ENCODE measurements at places on chromosomes 7 and 10. TPM values are rescaled to one million over a fixed set of nuclear protein-coding genes. Genes with fewer than 3 reads are reported as not detected.

GRCh38 chr10:26454891-26455290, 16.8 kb downstream of the APBB1IP start:
- no peak for DNase-seq

- DNase-seq = no peak
Measured at GRCh38 chr10:119353421-119353820, 146.1 kb downstream of the GRK5 start.

DNA sequence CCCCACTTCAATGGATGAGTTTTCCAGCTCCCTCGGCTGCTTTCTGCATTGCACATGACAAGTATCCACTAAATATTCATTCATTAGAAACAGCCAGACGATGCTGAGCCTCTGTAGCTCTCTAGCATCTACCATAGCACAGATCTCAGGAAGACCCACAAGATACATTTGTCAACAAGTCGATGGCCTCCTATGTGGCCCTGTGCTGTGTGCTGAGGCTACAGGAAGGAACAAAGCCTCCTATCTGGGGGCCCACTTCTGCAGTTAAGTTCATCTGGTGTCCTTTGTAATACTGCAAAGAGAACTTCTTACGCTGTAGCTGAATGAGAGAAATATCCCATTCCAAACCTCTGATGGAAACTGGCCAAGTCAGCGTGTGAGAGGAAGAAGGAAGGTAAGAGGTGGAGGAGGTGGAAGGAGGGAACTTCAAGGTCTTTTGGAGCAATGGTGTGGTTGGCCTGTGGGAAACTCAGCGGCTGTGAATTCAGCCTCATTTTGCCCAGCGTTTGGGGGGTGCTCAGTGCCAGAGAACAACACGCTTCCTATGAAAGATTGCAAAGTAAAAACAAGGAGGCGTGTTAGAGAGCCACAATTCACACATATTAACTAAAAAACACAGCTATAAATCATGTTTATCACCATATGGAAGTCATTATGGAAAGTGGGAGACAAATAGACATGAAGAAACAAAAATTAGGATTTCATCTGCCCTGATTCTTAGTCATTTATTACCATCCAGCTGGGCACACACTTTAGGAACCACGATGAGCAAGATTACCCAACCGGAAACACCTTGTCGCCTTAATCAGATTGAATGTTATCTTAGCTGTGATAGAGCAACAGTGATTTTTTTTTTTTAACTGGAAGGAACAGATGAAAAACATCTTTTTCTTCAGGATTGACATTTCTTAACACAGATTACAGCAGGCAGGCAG, 62.2 kb upstream of the USP6NL start:
- no peak for DNase-seq

DNA sequence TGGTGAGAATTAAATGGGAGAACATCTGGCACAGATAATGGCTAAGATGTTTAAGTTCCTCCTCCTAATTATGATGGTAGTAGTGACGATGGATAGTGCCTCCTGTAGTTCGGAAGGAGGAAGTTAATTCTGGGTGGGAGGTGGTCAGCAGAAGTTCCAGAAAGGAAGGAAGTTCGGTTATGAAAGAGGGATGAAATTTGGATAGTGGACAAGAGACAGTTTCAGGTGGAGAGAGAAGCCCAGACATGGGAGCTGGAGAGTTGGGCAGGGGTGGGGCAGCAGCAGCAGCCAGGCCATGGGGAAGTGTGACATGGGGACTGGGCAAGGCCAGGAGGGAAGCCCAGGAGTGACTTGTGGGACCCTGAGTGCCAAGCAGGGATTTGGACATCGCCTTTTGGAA, 99.5 kb downstream of the CCNY start:
- DNase-seq = no peak

DNA sequence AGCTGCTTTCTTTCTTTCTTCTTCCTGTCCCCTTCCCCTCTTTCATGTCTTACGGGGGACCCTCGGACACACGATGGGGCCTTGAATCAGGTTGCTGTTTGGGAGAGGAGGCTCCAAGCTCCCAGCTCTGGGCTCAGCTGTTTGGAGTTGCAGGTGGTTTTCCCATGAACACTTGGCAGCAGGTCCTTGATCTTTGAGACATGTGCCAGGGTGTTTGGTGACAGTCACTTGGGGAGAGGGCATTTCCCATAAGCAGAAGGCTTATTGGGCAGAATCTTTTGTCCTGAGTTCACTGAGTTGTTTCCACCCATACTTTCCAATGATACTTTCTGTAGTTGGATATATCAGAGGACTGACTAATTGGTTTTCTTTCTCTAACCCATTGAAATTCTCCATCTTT, 104.7 kb upstream of the SH2B2 start:
- DNase-seq = no peak

GRCh38 chr10:12482587-12482986, 133.2 kb downstream of the CAMK1D start:
- no peak for DNase-seq

DNA sequence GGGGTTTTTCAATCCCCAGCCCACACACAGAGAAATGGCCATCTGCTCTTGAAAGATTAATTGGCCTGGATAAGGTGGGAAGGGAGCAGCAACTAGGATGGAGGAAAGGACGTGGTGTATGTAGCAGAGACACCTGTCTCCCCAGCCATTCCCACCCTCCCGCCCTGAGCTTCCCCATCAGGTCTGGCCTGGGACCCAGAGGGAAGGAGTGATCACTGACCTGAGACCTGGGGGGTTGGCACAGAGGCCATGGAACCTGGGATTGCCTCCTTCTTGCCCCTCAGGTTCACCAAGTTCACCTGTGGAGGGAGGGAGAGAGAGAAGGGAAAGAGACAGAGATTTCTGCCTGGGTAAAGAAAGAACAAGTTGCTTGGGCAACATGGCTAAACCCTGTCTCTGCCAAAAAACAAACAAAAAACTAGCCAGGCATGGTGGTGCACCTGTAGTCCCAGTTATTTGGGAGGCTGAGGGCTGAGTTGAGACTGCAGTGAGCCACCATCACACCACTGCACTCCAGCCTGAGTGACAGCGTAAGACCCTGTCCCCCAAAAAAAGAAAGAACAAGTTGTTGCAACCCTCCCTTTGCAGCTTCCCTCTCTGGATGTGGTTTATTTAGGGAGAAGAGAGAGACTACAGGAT, 11.3 kb upstream of the TRPV6 start:
- DNase-seq = no peak

DNA sequence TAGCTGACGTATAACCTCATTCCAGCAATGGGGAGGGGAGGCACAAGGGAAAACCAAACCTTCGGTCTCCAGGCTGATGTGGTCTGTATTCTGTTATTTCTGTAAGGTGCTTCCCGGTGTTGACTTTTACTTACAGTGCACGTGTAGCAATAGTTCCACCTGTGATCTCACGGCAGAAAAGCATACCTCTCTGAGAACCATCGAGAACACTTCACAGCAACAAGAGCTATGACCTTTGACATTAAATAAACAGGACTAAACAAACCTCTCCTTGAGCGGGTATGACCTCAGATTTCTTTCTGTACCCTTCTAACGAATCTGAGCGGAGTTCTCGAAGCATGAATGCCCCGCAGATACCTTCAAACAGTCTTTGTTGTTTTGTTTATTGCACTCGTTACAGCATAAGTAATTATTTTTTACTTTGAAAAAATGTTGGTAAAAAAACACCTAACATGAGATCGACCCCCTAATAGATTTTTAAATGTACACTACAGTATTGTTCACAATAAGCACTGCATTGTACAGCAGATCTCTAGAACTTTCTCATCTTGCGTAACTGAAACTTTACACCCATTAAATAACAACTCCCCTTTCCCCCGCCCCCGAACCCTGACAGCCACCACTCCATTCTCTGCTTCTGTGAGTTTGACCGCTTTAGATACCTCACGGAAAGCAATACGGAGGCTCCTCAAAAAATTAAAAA, 282.3 kb downstream of the GATA3 start:
- DNase-seq = no peak

DNA sequence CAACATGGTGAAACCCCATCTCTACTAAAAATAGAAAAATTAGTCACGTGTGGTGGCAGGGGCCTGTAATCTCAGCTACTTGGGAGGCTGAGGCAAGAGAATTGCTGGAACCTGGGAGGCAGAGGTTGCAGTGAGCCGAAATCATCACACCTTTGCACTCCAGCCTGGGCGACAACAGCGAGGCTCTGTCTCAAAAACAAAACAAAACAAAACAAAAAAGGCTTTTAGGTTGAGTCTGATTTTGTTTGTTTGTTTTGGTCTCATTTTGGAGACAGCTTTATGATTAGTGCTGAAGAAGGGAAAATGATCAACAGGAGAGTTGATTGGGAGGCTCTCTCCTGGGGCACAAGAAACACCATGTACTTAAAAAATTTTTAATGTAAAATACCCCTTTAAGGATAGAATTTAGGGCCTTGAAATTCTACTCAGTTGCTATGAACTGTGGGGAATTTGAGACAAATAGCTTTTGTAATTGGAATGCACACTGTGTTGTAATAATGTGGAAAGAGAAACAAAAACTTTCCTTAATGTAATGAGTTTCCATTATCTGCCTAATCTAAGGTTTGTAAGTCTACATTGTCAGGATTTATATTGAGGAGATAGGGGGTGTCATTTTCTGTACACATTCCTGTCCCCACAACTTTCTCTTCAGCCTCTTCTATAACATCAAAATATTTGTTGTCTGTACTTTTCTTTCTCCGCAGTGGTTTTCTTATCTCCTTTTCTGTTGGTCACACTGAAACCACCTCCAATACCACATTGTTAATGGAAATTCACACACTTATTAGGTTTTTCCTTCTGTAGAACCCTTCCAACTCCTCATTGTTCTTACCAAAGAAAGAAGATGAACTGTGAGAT, 41.3 kb downstream of the ARID5B start:
- DNase-seq = no peak

GRCh38 chr10:48526846-48527505, 77.9 kb downstream of the ARHGAP22 start:
- no peak for DNase-seq

The CLRN3 gene
- 40.8 TPM for total RNA-seq

The AKR1D1 gene
- 0.37 TPM for total RNA-seq

The LCOR gene
- total RNA-seq = 56.0 TPM

The TUBB8 gene
- not detected for total RNA-seq

The PILRA gene
- total RNA-seq = 8.0 TPM

The OR2A7 gene
- total RNA-seq = 4.8 TPM

The HMX2 gene
- total RNA-seq = 0.69 TPM

The CCL24 gene
- 0.92 TPM for total RNA-seq

The ELN gene
- total RNA-seq = 70.3 TPM

Measured in mucosa of gallbladder (tissue), 1 donor.